ENCODE measurements at places on chromosomes 7 and 10.

- DNase-seq = peak; percentile 70
Observed at GRCh38 chr10:51137756-51138529, 63.7 kb downstream of the PRKG1 start.

DNA sequence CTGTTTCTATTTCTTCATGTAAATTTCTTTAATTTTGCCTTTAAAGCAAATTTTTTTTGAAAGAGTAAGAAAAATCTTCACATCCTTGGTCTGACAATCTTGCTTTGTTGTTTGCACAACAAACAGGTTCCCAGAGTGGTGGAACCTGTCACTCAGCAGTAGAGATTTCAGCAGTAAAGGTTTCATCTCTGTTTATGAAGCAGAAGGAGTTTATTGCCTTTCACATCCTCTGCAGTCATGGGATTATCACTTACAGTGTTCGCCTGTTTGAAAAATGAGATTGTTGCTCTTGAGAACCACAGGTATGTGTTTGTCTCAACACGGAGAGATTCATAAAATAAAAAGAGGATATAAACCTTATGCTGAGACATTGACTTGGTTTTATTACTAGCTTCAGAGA, 342.6 kb downstream of the IPMK start:
- no peak for DNase-seq

- no peak for DNase-seq
Observed at GRCh38 chr10:68046642-68047041, 28.4 kb downstream of the HERC4 start.

DNA sequence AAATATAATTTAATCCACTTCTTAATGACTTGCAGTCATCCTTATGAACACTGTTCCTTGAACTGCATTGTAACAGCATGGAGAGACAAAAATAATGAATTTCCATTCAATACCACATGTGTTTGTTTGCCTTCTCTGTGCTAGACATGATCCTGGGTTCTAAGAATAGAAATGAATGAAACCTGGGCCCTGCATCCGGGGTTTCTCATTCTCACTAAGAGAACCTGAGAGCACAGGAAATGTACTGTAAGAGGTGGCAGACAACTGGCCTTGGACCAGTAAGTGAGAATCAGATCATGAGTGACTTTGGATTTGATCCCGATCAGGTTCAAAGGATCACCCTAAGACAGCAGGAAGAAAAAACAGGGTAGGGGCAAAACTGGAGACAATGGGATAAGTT, 37.2 kb upstream of the CUL1 start:
- DNase-seq = no peak

DNA sequence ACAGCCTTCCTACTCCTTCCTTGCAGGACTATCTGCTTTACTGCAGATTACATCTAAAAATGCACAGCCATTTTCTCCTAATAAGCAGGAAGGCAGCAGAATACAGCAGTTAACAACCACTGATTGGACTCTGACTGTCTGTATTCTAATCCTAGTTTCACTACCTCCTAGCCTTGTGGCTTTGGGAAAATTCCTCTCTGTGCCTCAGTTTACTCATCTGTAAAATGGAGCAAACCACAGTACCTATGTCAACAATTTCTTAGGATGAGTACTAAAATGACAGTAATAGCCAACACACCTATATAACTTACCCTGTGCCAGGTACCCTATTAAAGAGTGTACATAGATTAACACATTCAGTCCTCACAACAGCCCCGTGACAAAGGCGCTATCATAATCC, 89.5 kb downstream of the ELMO1 start:
- no peak for DNase-seq

DNA sequence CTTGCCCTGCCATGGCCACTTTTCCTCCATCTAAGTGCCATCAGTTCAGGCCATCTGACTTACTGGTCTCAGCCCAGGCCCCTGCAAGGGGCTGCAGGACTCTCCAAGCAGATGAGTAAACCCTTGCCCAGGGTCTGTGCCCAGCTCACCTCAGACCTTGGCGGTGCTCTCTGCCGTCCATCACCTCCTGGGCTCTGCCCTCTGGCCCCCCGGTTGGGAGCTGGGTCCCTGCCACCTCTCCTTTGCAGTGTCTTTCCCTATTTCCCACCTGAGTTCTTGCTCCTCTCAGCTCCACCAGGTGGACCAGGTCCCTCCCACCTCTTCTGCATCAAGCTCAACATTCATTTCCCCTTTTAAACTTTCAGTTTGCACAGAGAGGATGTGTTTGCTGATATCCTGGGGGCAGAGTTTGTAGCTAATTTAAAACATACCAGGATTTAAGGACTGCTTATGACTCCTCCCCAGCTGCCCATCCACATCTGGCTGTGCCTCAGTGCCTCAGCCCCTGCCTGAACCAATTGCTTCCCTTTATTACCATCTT, 135.5 kb downstream of the SLIT1 start:
- no peak for DNase-seq

- DNase-seq = no peak
Observed at GRCh38 chr10:53009961-53010907, 237.7 kb upstream of the MBL2 start.

DNA sequence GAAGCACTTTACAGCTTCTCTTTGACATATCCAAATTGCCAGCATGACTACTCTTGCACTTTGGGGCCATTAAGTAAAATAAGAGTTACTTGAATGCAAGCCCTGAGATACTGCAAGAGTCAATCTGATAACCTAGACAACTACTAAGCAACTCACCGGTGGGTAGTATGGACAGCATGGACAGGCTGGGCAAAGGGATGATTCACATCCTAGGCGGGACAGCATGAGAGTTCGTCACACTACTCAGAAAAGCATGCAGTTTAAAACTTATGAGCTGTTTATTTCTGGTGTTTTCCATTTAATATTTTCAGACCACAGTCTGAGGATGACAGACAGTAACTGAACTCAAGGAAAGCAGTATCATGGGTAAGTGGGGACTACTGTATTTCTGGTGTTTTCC, 84.0 kb downstream of the ORC5 start:
- DNase-seq = no peak

GRCh38 chr7:43649755-43650274, 66.9 kb downstream of the STK17A start:
- peak; percentile 31 for DNase-seq

- DNase-seq = no peak
Observed at GRCh38 chr10:125442856-125443540, 240.0 kb downstream of the TEX36 start.

- no peak for DNase-seq
Observed at GRCh38 chr7:16514271-16514670, 12.4 kb upstream of the LRRC72 start.

DNA sequence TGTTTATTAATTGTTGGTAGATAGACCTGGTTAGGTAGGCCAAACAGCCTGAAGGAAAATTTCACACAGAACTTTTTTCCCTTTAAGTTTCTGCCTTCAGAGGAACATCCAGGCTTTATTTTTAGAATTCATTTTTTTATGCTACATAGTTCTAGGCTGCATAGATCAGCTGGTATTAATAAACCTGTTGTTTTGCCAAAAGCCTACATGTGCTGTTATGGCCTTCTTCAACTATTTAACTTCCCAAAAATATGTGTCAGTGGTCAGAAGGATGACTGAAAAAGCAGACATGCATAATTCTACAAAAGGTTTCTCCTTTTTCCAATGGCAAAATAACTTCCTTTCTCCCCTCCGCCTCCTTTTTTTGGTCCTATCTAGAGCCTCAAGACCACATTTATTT, 303.0 kb upstream of the DKK1 start:
- DNase-seq = no peak

DNA sequence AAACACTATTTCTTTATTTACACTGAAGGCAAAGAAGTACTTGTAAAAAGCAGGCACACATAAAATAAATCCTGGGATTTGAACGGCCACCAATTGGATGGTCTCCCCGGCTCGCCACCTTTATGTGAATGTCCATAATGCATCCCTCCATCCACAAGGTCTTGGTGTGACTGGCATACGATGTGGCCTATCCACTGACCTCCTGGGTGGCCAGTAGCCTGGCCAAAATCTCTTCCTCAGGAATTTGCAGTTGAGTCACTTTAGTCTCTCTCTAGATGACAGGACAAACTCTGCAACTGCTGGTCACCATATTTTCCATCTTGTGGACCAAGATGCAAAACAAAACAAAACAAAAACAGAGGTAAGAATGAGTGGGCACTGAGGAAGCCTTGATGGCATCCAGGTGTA, 39.1 kb downstream of the CDK1 start:
- peak; percentile 30 for DNase-seq

DNA sequence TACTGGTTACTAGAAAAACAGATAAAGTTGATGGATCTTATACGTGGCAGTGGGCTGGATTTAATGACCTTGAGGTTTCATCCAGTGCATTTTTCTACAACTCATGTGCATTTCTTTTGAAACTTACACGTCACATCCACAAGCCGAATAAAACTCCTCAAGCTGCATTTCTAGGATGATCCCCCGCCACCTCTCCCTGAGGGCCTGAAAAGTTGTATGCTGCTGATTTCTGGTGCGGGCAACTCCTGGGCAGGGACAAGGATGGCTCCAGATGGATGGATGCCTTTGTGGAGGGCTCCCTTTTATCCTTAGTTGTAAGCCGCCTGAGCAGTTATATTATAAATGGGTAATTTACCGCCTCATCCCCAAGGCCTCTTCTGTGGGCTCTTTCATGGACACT, 1091.1 kb downstream of the LRMDA start:
- DNase-seq = no peak

DNA sequence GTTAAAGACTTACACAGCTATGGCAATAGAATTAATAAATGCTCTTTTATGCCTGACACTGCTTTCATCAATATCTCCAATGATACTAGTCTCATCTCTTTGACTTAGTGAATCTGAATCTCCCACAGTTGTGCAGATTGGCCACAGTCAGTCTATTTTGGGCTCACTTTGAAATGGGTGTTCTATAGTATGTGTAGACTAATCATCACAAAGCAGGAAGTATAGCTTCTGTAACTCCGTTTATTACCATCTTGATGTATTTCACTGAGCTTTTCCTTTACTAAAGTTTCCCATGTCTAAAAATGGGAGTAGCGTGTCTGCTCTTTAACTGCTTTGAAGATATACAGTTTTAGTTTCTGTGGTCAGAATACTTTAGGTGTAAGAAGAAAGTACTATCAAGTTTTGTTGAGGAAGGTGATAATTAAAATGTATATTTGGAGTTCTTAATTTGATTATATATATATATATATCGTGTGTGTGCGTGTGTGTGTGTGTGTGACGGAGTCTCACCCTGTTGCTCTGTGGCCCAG, 70.1 kb downstream of the ST7 start:
- no peak for DNase-seq

- no peak for DNase-seq
Observed at GRCh38 chr7:49261928-49262327, 337.6 kb downstream of the CDC14C start.

- DNase-seq = no peak
Observed at GRCh38 chr7:50160206-50160605, 67.2 kb upstream of the ZPBP start.

GRCh38 chr7:149292462-149292823, 30.4 kb downstream of the ZNF783 start:
- DNase-seq = no peak

- no peak for DNase-seq
Observed at GRCh38 chr7:1719913-1720312, 49.8 kb downstream of the ELFN1 start.

DNA sequence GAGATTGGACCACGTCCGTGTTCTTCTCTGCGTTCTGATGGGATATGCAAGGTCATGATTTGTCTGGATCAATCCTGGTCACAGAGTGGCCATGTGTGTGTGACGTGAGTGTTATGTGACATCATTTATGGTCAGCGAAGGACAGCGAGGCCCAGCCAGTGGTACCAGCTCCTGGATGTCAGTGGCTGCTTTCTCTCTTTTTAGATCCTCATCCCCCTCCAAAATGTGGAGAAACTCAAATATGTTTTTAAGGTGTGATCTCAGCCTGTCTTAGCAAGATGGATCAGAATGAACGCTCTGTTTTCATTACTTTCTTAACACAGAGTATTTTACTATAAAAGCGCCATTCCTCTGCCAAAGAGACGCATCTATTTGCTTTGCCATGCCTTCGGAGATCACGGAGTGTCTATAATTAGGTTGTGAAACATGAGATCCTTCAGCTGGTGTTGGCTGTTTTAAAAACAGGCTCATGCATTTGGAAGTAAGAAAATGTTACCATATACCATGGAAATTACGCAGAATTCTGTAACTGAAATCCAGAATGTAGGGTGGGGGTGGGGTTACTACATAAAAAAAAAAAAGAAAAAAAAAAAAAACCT, 245.5 kb upstream of the TCERG1L start:
- DNase-seq = no peak

DNA sequence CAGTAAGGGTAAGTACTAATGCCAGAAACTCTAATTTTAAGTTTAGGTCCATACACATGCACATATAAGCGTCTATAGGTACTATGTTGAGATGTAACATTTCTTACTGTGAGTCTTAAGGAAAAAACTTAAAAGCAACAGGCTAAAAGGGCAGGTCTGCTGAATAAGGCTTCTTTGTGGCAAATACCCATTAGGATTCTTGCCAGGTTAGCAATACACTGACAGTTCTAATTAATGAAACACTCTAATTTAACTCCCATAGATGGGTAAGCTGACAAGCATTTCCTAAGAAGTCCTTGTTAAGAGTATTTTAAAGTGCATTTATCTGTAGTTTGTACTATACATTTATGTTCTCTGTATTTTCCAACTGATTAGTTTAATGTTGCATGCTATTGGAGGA, 14.0 kb downstream of the SCRN1 start:
- no peak for DNase-seq

GRCh38 chr10:93742633-93743349, 14.9 kb upstream of the LGI1 start:
- DNase-seq = peak; percentile 2

DNA sequence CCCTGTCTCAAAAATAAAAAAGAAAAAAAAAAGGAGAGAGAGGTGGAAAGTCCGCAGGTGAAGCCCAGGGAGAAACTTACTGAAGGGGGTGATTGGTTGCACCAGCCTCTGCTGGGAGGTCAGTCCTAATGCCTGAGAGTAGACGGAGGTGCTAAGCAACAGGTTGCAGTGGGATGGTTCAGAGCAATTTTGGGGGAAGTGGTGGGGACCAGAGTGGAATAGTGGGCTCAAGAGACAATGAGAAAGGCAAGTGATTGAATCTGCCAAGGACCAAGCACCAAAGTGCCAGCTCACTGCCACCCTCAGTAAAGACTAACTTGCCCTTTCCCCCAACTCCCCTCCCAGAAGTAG, 90.2 kb upstream of the GTF2I start:
- DNase-seq = no peak

GRCh38 chr10:12484941-12485805, 135.8 kb downstream of the CAMK1D start:
- no peak for DNase-seq

DNA sequence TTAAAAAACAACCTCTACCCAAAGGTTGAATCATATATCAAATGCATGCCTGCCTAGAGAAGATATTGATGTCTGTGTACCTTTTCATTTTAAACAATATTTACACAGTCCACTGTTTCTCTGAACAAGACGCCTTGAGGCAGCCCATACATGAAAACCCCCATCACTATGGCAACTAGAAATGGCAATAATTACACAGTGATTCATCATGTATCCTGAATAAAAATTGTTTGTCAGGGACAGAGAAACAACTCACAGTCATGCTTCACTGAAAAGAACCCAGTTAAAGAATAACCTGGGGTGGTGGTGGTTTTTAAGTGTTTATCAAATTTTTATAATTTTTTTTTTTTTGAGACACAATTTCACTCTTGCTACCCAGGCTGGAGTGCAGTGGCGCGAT, 19.7 kb downstream of the DNAJC12 start:
- DNase-seq = peak; percentile 14
